Activated T-helper 17 cell treated with anti-CD3 and anti-CD28 coated beads, Interleukin-2, amount 50 U/mL, for 72 hours (primary cell): ENCODE measurements at places on chromosomes 2 and 18. TPM values are rescaled to one million over a fixed set of nuclear protein-coding genes. Genes with fewer than 3 reads are reported as not detected.

The LIMS1 gene
- 146 TPM for total RNA-seq

The HOXD8 gene
- total RNA-seq, result not detected

The KCNIP3 gene
- total RNA-seq, result not detected

The ST8SIA3 gene
- total RNA-seq, result not detected

The SULT1C2 gene
- total RNA-seq, result not detected

The MARCHF4 gene
- total RNA-seq, result not detected

The XDH gene
- total RNA-seq, result 1.4 TPM

The RUFY4 gene
- 0.19 TPM for total RNA-seq

The RAB11FIP5 gene
- 29.9 TPM for total RNA-seq

The TTLL4 gene
- 34.1 TPM for total RNA-seq

The MAB21L4 gene
- total RNA-seq, result not detected

The GPR155 gene
- 16.4 TPM for total RNA-seq

The INHBB gene
- total RNA-seq, result not detected

The SS18 gene
- 74.0 TPM for total RNA-seq

The BIRC6 gene
- total RNA-seq, result 114 TPM

The CAPN14 gene
- total RNA-seq, result 0.67 TPM

The CROCC2 gene
- total RNA-seq, result not detected

The CCL20 gene
- total RNA-seq, result 137 TPM

The ANKRD30BL gene
- total RNA-seq, result not detected

The OSBPL1A gene
- 4.1 TPM for total RNA-seq

The DSG4 gene
- not detected for total RNA-seq

The HOXD3 gene
- total RNA-seq, result not detected

The RASGRP3 gene
- 2.3 TPM for total RNA-seq

The SAG gene
- 0.04 TPM for total RNA-seq

The PRSS56 gene
- total RNA-seq, result not detected

The CCDC68 gene
- total RNA-seq, result 0.17 TPM

The VWC2L gene
- total RNA-seq, result not detected

The MEP1B gene
- total RNA-seq, result 0.13 TPM

The AMER3 gene
- not detected for total RNA-seq

The CPLX4 gene
- total RNA-seq, result not detected

The MFF gene
- 75.9 TPM for total RNA-seq

The RESP18 gene
- total RNA-seq, result not detected

The INHA gene
- total RNA-seq, result not detected

The CHAC2 gene
- total RNA-seq, result 17.7 TPM

The YES1 gene
- 12.1 TPM for total RNA-seq

The ICOS gene
- total RNA-seq, result 146 TPM
